ENCODE measurements at places on chromosomes 5 and 9. TPM values are rescaled to one million over a fixed set of nuclear protein-coding genes. Genes with fewer than 3 reads are reported as not detected.

ACSL6 gene
- total RNA-seq, result 3.8 TPM

SPINK14 gene
- not detected for total RNA-seq

DNA sequence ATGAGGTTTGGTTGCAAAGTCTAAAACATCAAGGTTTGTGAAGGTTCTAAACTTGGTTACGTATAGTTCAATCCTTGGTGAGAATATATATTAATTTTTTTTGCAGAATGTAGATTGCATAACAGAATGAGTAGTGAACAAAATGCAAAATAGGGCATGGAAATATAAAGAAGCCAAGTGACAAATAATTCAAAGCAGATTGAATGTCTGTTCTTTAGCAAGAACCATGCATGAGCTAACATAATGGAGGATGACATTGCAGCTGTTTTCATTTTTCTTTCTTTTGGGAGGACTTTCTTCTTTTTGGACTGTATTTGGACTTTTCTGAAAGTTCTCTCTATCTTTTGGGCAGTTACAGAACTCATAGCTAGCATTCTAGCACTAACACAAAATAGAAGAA, 194.8 kb upstream of the MRPS30 start:
- no peak for DNase-seq

GRCh38 chr9:88559661-88560060, 24.7 kb downstream of the NXNL2 start:
- DNase-seq, result no peak

- peak; percentile 76 for DNase-seq
These were observed 137.9 kb upstream of the TRIM32 start for GRCh38 chr9:116549061-116549664.

DNA sequence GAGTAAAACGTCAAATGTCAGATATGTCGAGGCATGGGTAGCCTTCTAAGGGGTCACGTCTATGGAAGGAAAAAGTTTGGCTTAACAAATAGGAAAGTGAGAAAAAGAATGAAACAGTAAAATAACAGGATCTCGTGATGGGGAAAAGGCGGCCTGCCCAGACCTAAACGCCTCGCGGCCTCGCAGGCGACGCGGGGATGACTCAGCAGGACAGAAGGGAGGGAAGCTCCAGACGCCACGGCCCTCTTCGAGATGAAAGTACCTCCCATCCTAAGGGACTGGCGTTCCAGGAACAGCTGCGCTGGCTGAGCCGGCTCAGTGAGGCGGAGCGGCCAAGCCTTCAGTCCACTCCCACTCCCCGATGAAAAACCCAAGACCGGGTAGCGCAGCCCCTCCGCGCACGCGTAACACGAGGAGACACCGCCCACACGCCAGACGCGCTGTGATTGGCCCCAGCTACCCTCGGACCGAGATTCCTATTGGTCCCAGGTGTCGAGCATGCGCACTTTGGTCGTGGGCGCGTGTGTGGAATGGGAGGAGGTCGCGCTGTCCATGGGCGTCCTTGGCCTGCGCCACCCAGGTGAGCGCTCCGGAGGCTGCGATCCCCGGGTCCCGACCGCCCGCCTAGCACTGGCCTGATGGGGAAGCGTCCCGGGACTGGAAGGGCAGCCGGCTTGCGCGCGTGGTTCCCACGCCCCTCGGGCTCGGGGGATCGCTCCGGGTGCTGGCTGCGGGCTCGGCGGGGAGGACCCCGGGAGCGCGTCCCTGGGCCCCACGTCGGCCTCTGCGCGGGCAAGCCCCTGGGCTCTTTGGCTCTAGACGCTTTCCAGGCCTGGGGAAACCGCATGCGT, 588.5 kb downstream of the MTRR start:
- peak; percentile 92 for DNase-seq

DNA sequence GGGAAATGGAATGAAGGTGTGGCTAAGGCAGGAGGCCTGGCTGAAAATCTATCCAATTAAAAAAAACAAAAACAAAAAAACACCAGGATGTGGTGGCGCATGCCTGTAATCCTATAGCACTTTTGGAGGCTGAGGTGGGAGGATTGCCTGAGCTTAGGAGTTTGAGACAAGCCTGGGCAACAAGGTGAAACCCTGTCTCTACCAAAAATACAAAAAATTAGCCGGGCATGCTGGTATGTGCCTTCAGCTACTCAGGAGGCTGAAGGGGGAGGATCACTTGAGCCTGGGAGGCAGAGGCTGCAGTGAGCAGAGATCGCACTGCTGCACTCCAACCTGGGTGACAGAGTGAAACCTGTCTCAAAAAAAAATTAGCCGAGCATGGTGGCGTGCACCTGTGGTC, 21.1 kb downstream of the GRHPR start:
- no peak for DNase-seq

Data from mucosa of descending colon (tissue), 3 donors.